ENCODE measurements at places on chromosomes 2 and 18.

GRCh38 chr2:213057977-213058376 is 93.4 kb downstream of the IKZF2 start:
- no peak for DNase-seq

- no peak for DNase-seq
Observed at GRCh38 chr2:237388036-237388435, 25.9 kb downstream of the COL6A3 start.

DNA sequence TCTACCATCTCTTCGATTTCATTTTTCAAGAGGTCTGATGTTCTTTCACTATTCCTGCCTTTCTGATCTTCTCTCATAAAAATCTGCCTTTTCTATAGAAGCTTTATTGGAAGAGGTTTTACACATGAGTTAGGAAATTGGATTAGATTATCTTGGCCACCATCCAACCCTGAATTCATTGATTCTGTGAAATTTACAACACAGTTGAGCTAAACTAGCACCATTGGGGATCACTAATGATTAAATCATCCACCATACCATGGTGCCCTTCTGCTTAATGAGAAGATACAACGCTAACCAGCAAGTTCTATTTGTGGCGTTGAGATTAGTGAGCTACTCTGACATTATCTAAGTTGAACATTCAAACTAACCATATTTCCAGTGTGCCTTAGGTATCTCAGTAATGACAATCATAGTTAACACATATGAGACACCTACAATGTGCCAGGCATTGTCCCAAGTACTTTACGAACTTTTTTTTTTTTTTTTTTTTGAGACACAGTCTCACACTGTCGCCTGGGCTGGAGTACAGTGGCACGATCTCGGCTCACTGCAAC is 17.3 kb upstream of the LBH start:
- no peak for DNase-seq

DNA sequence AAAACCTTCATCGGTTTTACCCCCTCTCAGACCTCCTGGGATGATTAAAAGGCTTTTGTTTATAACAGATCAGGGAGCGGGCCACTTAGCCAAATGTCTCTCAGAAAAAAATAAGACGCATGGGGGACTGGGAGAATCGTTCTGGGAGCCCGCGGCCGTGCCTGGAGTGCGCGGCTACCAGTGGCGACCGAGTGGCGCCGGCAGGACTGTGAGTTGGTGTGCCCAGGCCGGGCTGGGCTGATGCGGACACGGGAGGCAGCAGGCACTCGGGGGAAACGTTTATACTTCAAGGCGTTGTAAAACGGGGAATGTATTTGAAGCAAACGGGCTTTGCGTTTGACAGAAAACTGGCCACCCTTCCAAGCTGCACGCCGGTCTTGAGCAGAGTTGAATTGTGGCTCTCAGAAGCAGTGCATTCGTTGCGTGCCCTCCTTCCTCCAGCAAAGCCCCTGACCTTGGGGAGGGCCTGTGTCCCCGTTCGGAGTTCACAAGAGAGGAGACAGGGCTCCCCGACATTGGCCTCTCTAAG is 4.7 kb upstream of the HOXD10 start:
- DNase-seq = no peak

DNA sequence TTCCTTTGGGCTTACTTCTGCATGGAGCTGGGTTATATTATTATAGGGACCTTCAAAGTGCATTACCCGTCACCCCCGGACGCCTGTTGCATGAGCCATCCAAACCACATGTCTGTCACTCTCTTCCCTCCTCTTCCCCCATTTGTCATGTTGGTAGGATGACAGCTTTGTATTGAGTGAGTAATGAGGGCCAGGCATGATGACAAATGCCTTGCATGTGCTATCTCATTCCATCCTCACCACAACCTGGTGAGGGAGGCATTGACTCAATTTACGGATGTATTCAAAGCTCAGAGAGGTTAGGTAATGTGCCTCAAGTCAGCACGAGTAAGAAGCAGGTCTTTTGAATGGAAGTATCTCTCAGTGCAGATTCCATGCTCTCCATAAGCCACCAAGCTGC is 510.5 kb upstream of the TNP1 start:
- DNase-seq = no peak

- DNase-seq = no peak
Observed at GRCh38 chr18:31661965-31662364, 22.4 kb downstream of the B4GALT6 start.
